ENCODE measurements at places on chromosomes 5 and 9.

GRCh38 chr5:175861337-175862130, 9.8 kb upstream of the CPLX2 start:
- no peak for DNase-seq

DNA sequence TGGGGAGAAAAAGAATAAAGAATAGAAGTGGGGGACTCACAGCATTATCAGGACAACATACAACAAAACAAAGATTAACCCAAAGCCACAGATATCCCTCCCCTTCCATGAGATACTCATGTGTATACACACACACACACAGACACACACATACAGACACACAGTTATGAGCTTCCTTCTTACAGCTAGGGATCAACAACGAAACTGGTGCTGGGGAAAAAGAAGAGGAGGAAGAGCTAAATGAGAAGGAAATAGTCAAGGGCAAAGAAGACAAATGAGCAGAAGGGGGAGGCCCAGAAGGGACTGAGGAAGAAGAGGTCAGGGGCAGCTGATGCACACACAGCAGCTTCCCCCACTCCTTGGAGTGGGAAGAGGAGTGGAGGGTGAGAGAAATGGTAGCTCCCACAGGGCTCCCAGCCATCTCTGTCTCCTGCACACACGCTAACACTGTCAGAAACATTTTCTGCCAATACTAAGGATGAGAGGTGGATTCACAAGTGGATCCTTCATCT, 66.2 kb downstream of the SIL1 start:
- no peak for DNase-seq

GRCh38 chr9:69027355-69028097, 8.0 kb upstream of the FXN start:
- no peak for DNase-seq

GRCh38 chr9:68949271-68950000, 64.5 kb downstream of the PRKACG start:
- no peak for DNase-seq
